GM10248 (cell line): ENCODE measurements at places on chromosomes 4 and X.

- DNase-seq, result peak; percentile 27
These were observed 111.6 kb upstream of the WDR17 start for GRCh38 chr4:175953960-175954521.

DNA sequence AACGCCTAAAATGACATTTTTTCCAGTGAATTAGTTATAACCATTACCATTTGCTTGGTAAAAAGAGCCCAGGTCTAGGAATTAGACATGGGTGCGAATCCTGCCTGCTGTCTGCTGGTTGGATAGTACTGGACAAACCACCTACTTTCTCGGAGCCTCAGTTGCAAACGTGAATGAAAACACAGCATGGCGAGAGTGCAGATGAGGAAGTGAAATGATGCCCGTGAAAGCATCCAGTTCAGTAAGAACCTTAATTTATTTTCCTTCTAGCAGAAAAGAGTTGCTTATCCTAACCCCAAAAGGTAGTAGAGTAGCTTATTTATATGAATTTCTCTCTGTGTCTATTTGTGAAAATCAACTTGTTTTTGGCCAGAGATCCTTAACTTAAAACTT is 171.4 kb upstream of the GALNT7 start:
- no peak for DNase-seq

GRCh38 chr4:7554905-7555304 is 120.2 kb upstream of the PSAPL1 start:
- DNase-seq, result no peak

DNA sequence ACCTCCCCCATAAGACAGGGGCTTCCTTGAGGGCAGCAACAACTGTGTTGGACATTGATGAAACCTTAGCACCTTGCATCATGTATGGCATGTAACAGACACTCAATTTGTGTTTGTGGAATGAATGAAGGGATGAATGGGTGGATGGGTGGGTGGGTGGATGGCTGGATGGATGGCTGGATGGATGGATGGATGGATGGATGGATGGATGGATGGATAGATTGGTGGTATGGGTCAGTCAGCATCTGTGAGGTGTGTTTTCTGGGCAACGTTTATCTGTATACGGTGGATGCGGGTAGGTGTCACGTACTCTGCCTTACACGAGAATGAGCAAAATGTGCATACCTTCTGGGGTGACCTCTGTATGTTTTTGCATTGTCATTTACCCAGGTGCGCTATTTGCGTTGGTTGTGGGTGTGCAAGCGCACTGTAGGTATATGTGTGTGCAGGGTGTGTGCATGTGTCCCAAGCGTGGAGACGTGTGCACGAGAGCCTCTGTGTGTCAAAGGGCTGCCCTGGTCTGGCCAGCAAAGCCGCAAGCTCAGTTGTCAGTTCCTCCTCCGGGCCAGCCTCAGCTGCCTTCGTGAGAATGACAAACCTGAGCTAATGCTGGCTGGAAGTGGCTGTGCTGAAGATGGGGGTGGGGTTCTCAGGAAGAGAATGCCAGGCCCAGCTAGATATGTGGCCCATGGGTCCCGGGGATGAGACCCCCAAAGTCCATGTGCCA is 26.5 kb downstream of the ELF4 start:
- DNase-seq, result peak; percentile 51

DNA sequence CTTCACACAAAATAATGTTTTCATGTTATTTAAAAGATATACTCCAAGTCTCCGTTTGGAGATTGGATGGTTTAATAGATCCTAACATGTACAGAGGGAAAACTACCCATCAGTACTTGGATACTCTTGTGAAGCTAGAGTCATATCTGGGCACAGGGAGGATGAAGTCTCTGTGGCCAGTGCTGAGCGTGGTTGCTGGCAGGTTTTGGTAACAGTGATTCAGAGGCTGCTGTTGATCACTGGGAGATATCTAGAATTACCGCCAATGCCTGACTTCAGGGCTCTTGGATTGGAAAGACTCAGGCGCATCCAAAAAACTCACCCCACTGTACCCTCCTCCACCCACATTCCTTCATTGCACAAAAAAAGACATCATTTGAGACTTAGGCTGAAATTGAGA is 107.2 kb upstream of the PGRMC2 start:
- no peak for DNase-seq

DNA sequence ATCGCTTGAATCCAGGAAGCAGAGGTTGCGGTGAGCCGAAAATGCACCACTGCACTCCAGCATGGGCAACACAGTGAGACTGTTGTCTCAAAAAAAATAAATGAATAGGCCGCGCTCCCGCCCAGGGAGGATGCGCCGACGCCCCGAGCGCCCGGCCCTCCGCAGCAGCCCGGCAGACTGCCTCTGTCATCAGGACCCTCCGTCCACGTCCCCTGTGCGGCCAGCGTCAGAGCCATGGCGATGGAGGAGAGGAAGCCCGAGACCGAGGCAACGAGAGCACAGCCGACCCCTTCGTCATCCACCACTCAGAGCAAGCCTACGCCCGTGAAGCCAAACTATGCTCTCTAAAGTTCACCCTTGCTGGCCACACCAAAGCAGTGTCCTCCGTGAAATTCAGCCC is 21.4 kb downstream of the LIAS start:
- no peak for DNase-seq

- peak; percentile 35 for DNase-seq
These were observed 283.4 kb downstream of the BCOR start for GRCh38 chrX:39814391-39814790.

DNA sequence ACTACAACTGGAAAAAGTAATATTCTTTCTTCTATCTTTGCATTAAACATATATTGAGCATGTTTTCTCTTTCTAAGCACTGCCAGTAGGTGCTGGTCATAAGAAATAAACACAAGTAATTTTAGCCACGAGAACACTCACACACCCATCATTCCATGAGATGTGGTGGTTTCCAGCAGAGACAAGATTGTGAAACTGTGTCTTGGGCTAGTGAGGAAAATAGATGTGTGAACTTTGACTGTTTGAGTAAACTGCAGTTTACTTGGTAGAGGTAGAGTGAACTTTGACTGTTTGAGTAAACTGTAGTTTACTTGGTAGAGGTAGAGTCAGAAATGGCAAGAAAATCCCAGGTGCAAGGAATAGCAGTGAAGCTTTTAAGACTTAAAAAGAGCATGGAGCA is 300.9 kb upstream of the HS3ST1 start:
- no peak for DNase-seq

DNA sequence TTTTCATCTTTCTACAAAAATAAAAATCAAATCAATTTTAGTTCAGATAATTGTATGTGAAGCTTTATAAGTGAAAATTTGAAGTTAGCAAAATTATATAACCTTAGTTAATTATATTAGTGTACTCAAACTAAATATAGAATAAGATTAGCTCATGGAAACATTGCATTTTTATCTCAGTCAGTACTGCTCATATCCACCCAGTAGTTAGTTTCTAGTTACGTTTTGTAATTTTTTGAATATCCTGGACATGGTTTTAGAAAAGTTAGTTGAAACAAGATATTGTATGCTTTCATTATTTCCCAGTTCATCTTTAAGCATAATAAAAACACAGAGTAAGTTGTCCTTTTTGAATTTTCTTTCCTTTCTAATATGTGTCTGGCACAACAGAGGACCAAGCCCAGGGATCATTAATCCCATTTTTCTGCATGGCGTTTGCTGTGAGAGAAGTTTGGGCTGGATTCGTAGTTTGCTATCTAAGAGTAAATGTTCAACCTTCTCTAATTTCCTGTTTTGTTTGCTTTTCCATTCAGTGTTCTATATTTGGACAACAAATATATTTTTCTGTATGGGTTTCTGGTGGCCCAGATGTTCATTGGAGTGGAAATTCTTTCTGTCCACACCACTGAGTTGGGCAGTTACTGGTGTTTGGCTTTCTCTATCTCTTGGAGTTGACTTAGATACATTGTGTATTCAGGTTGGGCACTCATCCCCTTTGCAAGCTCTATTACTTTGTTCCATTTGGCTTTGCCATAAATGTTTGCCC is 12.1 kb downstream of the TBL1X start:
- no peak for DNase-seq

DNA sequence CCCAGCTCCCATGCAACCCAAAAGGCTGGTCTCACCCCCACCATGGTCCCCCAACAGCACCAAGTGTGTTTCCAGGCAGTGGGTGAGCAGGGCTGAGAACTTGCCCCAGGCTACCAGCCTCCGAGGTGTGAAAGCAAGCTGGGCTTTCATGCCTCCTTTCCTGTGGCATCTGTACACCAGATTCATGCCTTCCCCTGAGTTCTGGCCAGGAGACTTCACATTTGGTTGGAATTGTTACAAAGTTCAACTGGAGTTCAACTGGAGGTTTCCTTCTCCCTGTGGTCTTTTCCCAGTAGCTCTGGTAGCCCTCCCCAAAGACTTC is 77.6 kb upstream of the RAB40AL start:
- DNase-seq, result no peak

DNA sequence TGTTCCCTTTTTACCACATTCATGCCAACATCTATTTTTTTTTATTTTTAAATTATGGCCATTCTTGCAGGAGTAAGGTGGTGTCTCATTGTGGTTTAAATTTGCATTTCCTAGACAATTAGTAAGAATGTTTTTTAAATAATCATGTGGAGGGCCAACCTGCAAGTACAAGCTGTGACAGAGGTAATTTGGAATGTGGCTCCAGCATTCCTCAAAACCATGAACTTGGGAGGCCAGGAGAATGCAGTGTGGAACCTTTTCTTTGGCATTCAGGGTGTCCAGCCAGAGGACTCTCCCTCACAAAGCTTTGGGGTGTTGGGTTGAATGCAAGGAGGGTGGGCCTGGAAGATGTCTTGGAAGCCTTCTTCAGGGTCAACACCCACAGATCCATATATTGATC is 7.3 kb upstream of the TMEM185A start:
- DNase-seq, result no peak

DNA sequence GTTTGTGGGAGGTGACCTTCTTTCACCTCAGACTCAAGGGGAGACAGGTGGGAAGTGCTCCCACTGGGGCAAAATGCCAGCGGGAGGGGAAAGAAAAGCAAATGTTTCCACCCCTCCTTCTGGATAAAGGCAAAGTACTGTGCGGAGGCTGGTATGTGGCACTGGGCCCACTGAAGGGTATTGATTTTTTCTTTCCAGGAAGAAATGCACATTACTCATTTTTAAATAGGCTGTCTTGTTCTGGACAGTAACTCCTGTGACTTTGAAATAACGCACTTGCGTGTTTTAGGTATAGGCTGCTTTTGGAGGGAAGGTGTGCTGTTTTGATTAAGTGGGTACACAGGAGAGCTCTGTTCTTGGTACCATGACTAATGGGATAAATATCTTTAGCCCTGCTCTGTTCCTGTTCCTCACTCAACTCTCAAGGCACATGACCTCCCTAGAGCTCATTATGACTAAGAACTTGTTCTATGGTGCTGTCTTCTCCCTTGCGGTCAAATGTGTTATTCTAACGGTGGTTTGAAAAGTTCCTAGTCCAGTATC is 40.7 kb upstream of the MBTPS2 start:
- no peak for DNase-seq

DNA sequence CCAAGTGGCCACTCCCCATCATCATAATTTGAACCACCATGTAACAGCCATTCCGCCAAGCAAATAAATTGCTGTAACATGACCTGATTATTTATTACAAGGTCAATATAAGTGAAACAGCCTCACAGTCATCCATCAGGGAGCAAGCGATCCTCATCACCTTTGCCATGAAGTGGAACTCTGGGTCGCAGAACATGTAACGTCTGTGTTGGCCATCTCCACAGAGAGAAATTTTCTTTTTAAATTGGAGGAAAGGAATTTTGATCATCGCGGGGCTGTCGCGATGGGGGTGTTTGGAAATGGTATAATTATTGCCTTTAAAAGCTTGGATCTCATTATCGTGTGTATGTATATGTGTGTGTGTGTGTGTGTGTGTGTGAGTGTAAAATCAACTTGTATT is 90.2 kb downstream of the SHOX start:
- DNase-seq, result no peak

- DNase-seq, result no peak
These were observed 59.2 kb downstream of the CPZ start for GRCh38 chr4:8651661-8652180.

DNA sequence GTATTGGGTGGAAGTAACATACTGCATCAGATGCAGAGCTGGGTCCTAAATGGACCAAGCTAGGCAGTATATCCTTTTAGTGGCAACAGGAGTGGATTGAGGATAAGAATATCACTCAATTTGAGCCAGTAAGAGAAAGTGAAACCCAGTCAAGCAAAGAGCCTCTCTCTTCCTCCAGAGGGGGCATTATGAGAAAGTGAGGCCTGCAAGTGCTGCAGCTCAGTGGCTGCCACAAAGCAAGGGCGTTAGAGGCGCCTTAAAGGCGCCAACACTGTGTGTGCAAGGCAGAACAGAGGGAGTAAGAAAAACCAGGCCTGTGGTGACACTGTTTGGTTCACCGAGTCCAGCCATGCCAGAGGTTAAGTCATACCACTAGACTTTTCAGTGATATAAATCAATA is 17.5 kb downstream of the STX18 start:
- peak; percentile 64 for DNase-seq

DNA sequence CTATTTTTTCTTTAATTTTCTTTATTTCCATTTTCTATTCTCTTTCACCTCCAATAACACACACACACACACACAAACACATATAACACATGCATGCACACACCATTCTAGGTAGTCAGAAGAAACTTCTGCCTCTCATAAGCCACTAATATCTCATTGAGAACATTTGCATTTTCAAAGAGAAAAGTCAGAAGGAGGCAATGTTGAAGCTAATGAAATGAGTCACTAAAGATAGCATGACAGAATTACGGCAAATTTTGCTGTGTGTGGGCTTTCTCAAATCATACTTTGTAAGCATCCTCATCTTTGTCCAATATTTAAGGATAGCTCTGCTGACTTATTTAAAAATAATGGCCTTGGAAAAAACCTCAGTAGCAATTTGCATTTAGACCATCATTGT is 291.3 kb downstream of the GUCY2F start:
- no peak for DNase-seq

GRCh38 chrX:146433771-146434170 is 375.8 kb upstream of the CXorf51B start:
- DNase-seq, result no peak

GRCh38 chrX:149487292-149487691 is 17.8 kb downstream of the IDS start:
- DNase-seq, result no peak

- DNase-seq, result no peak
These were observed 41.8 kb upstream of the TXK start for GRCh38 chr4:48175806-48176205.

DNA sequence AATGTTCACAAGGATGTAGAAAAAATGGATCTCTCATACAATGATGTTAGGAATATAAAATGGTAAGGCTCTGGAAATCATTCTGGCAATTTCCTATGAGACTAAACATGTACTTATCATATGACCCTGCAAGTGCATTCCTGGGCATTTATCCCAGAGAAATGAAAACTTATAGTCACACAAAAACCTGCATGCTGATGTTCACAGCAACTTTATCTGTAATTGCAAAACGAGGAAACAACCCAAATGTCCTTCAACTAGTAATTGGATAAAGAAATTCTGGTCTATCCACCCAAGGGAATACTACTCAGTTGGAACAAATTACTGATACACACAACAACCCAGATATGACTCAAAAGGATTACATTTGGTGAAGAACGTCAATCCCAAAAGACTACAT is 14.5 kb downstream of the ZCCHC18 start:
- DNase-seq, result no peak

GRCh38 chr4:185554365-185555126 is 19.2 kb upstream of the PDLIM3 start:
- DNase-seq, result no peak

- no peak for DNase-seq
These were observed 127.3 kb upstream of the FAT4 start for GRCh38 chr4:125187226-125188176.
